ENCODE measurements at places on chromosomes 12 and 14.
A peak's percentile ranks its signal among the peaks of the same experiment; 100 is the strongest.

GRCh38 chr14:34931206-34931605 lies 51.6 kb upstream of the SRP54 start:
- DNase-seq, result peak; percentile 39

DNA sequence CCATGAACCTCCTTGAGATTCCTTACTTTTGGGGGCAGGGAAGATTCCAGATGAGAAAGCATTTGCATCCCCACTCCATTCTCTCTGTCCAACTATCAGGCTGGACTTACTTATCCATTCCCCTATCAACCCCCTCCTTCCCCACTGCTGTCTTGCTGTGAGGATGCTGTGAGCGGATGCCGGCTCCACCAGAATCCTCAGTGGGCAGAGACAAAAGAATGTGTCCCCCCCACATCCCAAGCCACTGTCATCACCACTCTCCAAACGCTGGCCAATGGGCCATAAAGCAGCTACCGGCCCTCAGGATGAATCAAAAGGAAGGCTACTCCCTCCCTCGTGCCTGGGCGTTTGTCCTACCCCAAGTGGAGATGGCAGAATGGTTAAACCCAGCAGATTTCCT lies 173.0 kb upstream of the NTF3 start:
- DNase-seq, result no peak

DNA sequence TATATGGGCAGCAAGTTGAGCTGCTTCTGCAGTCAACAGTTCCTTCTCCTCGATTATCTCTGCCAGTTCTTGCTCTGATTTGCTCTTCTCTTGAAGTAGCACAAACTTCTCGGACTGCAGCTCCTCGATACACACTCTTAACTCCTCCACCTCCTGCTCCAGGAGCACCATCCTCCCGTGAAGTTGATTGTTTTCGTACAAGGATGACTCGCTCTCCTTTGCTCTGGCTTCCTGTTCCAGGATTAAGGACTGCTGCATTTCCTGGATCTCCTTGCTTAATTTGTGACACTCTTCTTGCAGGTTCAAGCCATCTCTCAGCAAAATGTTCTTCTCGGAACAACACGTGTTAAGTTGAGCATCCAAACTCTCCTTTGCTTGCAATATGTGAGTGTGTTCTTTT lies 56.2 kb upstream of the VPS33A start:
- DNase-seq, result no peak

GRCh38 chr12:85157035-85157603 lies 121.0 kb downstream of the LRRIQ1 start:
- DNase-seq, result no peak

DNA sequence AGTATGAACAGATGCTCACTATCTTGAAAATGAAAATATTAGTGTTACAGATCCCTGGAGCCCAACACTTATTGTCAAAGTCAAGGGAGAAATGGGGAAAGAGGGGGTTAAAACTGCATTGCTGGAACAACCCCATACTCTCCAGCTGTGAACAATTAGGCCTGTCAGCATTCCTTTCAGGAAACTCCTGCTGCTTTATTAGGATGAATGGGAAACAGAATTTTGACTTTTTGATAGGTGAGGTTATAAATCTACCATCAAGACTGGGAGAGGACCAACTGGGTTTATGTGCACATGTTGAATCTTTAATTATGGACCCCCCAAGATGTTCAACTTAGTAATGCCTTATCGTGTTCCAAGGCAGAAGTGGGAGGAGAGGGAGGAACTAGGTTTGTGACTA lies 85.0 kb downstream of the TMTC1 start:
- DNase-seq, result no peak

GRCh38 chr12:120368789-120369602 lies at the start of gene MSI1:
Gene MSI1 (minus strand): TSS chr12:120369164. CDS start chr12:120369091, 73 bp downstream.
- DNase-seq, result no peak

GRCh38 chr12:19018302-19018970 lies 111.1 kb upstream of the PLEKHA5 start:
- DNase-seq, result no peak

- DNase-seq, result no peak
These were observed 34.9 kb downstream of the EVL start for GRCh38 chr14:100100032-100100703.

- DNase-seq, result no peak
These were observed 96.1 kb upstream of the ANO4 start for GRCh38 chr12:100698518-100698917.

Data from activated CD4-positive, alpha-beta T cell treated with anti-CD3 and anti-CD28 coated beads for 4 hours (primary cell).